HepG2 (cell line): ENCODE measurements at places on chromosomes 11 and 22. TPM values are rescaled to one million over a fixed set of nuclear protein-coding genes. Genes with fewer than 3 reads are reported as not detected.

Gene MIOX
- 1.2 and 1.5 TPM in 2 replicates for total RNA-seq

Gene SCN3B
- total RNA-seq = 0.07 TPM in 1 of 2 replicates, not detected in the other

Gene OR51B2
- total RNA-seq = not detected in 2 replicates

Gene PIH1D2
- total RNA-seq = 2.7 and 2.8 TPM in 2 replicates

Gene TSSK2
- not detected in 2 replicates for total RNA-seq

Gene FGF3
- total RNA-seq = not detected in 2 replicates

Gene CELSR1
- total RNA-seq = 1.5 and 1.8 TPM in 2 replicates

Gene PKDREJ
- total RNA-seq = not detected in 2 replicates

Gene APOL1
- 11.2 and 20.3 TPM in 2 replicates for total RNA-seq

Gene LRRC10B
- total RNA-seq = not detected in 2 replicates

Gene ANO5
- 0.02 TPM in 1 of 2 replicates, not detected in the other for total RNA-seq

Gene PTGDR2
- 1.0 and 2.5 TPM in 2 replicates for total RNA-seq

Gene NUDT8
- 18.0 and 25.8 TPM in 2 replicates for total RNA-seq

Gene MAPK8IP2
- total RNA-seq = 2.1 and 2.6 TPM in 2 replicates

Gene CNGA4
- total RNA-seq = not detected in 2 replicates

Gene MUC15
- total RNA-seq = 2.8 and 4.5 TPM in 2 replicates

Gene THY1
- not detected in 2 replicates for total RNA-seq

Gene TSGA10IP
- not detected in 2 replicates for total RNA-seq

Gene TMA7B
- total RNA-seq = not detected in 2 replicates

Gene CBLIF
- not detected in 2 replicates for total RNA-seq

Gene LMO2
- total RNA-seq = not detected in 2 replicates

Gene KDM4F
- not detected in 2 replicates for total RNA-seq

Gene FAM76B
- 21.7 and 24.2 TPM in 2 replicates for total RNA-seq

Gene GALNT18
- 0.10 TPM in 1 of 2 replicates, not detected in the other for total RNA-seq

Gene GRIA4
- total RNA-seq = not detected in 2 replicates

Gene SCGB1C1
- not detected in 2 replicates for total RNA-seq

Gene GGTLC2
- total RNA-seq = not detected in 2 replicates

Gene TH
- not detected in 2 replicates for total RNA-seq

Gene PNPLA5
- total RNA-seq = not detected in 2 replicates

Gene OR10A6
- not detected in 2 replicates for total RNA-seq

Gene KDM4D
- total RNA-seq = 1.3 and 2.0 TPM in 2 replicates

Gene TMPRSS6
- total RNA-seq = 1.5 and 4.2 TPM in 2 replicates

Gene MAP6
- 0.04 TPM in 1 of 2 replicates, not detected in the other for total RNA-seq

Gene ANGPTL5
- not detected in 2 replicates for total RNA-seq

Gene SMC1B
- not detected in 2 replicates for total RNA-seq

Gene OR52N4
- total RNA-seq = 0.09 TPM in 1 of 2 replicates, not detected in the other

Gene DAGLA
- 2.3 and 3.9 TPM in 2 replicates for total RNA-seq

Gene HORMAD2
- total RNA-seq = not detected in 2 replicates

Gene PIK3IP1
- total RNA-seq = 0.44 and 1.3 TPM in 2 replicates

Gene MRGPRF
- not detected in 2 replicates for total RNA-seq

Gene UBE2L6
- total RNA-seq = 30.3 and 37.6 TPM in 2 replicates

Gene PRG3
- total RNA-seq = not detected in 2 replicates

Gene RIC3
- total RNA-seq = not detected in 2 replicates

Gene MOGAT2
- total RNA-seq = 27.2 and 27.8 TPM in 2 replicates

Gene FAR1
- 0.95 and 1.1 TPM in 2 replicates for total RNA-seq

Gene SCO2
- 2.1 and 3.7 TPM in 2 replicates for total RNA-seq

Gene ENTHD1
- total RNA-seq = not detected in 2 replicates

Gene SCGB1D2
- not detected in 2 replicates for total RNA-seq

Gene EIF3F
- total RNA-seq = 187 and 191 TPM in 2 replicates

Gene TSPAN32
- 0.09 TPM in 1 of 2 replicates, not detected in the other for total RNA-seq

Gene BRSK2
- 0.84 and 1.1 TPM in 2 replicates for total RNA-seq

Gene IL17REL
- not detected in 2 replicates for total RNA-seq

Gene GAL
- total RNA-seq = not detected in 2 replicates

Gene UBQLNL
- total RNA-seq = not detected in 2 replicates

Gene SESN3
- total RNA-seq = 0.86 and 1.9 TPM in 2 replicates

Gene SLC6A5
- total RNA-seq = not detected in 2 replicates

Gene SAA2
- total RNA-seq = 0.27 TPM in 1 of 2 replicates, not detected in the other
